ENCODE measurements at places on chromosomes 2 and 18.
A peak's percentile ranks its signal among the peaks of the same experiment; 100 is the strongest.

DNA sequence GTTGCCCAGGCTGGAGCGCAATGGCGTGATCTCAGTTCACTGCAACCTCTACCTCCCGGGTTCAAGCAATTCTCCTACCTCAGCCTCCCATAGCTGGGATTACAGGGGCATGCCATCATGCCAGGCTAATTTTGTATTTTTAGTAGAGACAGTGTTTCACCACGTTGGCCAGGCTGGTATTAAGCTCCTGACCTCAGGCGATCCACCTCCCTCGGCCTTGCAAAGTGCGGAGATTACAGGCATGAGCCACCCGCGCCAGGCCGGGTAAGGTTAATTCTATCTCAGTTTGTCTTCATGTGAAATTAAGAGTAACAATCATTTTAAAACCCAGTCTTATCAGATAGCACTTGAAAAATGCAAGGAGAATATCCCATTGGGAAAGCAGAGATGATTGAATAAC lies 1681.7 kb upstream of the DDX18 start:
- no peak for DNase-seq

DNA sequence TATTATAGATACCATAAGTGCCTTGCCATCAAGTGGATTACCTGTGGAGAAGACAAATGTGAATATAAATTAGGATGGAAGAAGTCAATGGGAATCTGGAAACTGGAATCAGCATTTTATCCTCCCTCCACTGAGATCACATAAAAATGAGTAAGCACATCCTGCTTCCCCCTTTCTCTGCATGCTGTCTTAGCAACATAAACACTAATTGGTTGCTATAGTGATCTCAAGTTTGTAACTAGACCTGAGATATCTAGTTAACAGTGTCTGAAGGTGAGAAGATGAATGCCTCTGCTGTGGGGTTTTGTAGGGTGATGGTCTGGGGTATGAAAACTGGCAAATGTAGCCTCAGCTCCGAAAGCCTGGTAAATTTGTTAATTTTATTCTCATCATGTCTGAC lies 1357.5 kb upstream of the CELF4 start:
- DNase-seq: no peak

DNA sequence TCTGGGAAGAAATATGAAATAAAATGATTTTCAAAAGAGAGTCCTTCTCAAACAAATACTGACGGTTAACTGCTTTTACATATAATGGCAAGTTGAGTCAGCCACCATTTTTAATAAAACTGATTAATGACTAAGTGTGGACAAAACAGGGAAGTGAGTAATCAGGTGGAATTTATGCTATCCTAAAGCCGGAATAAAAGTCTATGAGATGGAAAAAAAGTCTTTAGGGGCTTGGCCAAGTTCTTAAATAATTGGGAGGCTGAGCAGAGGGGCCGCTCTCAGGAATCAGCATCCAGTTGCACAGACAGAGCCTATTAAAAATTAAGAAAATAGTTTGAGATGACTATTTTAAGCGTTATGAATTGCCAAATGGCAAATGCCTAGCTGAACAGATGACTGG lies 58.6 kb upstream of the AFF3 start:
- DNase-seq: no peak

DNA sequence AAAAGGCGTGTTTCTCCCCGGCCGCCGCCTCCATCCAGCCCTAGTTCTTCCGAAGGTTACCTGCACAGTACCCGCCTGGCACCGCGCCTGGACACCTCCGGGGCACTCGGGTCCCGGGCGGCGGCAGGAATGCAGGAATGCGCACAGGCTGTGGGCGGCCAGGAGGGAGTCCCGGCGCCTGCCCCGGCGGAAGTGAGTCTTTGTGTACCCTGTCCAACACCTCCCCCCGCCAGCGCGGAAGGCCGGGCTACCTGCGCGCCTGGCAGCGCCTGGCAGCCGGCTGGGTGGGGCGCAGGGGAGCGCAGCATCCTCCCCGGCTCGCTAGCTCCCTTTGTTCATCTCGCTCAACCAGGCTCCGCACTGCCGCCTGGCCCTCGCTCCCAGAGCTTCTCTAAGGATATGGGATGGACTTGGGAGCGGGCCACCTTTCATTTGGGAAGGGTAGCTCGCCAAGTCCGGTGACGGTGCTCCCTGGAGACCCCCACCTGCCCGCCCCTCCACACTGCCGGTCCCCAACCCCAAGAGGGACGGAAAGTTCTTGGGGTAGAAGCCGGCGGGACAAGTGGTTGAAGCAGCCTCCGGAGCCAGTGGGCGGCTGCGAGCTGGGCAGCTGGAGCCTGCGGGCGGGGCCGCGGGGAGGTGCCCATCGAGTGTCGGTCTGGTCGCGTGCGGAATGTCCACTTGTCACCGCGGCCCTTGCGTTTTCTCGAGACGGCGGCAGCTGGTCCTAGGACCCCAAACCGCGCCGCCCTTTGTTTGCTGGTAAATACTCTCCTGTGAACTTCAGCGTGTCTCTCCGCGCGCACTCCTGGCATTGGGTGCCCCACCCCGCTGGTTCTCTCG lies 1.2 kb upstream of the ST6GAL2 start:
- DNase-seq: no peak

DNA sequence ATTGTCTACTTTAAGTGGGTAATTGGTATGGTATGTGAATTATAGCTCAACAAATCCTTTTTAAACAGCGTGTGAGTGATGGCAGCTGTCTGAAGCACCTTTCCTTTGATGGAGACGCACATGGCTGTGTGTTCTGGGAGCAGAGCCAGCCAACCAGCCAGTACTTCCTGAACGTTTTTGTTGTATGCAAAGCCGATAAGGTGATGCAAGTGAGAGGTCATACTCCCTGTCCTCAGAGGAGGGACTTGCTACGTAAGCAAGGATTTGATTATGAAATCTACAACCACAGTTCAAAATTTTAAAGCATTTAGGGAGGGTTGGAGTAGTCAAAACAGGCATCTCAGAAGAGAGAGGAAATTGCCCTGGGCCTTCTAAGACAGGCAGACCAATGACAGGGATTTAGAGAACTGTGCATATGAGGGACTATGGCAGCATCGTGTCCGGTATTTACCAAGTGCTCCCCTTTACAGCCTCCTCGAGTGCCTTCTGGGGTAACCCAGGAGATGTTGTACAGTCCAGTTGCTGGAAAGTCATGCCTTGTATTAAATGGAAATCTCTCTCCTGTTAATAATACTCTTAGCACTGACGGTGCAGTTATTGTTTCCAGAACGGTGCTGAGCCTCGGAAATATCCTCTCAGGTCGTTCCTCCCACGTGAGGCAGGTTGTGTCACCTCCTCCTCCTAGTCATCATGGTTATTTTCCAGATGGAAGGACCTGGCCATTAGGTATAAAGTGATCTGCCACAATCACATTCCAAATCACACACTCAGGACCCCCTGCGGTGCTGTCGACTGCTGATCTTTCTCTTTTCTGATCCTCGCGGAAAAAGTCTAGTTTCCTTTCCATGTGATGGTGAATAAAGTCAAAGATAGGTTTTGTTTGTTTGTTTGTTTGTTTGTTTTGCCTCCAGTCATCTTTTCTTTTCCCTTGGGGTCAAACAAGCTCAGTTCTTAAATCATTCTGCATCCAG lies 28.4 kb downstream of the ARHGEF4 start:
- no peak for DNase-seq

DNA sequence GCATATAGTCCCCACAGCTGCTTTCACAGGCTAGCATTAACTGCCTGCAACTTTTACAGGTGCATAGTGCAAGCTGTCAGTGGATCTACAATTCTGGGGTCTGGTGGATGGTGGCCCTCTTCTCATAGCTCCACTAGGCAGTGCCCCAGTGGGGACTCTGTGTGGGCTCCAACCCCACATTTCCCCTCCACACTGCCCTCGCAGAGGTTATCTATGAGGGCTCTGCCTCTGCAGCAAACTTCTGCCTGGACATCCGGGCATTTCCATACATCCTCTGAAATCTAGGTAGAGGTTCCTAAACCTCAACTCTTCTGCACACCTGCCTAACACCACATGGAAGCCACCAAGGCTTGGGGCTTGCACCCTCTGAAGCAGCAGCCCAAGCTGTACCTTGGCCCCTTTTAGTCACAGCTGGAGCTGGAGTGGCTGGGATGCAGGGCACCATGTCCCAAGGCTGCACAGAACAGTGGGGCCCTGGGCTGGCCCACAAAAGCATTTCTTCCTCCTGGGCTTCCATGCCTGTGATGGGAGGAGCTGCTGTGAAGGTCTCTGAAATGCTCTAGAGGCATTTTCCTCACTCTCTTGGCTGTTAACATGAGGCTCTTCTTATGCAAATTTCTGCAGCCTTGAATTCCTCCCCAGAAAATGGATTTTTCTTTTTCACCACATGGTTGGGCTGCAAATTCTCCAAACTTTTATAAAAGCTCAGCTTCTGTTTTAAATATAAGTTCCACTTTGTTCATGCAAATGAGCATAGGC lies 59.3 kb downstream of the KDM3A start:
- DNase-seq: no peak

DNA sequence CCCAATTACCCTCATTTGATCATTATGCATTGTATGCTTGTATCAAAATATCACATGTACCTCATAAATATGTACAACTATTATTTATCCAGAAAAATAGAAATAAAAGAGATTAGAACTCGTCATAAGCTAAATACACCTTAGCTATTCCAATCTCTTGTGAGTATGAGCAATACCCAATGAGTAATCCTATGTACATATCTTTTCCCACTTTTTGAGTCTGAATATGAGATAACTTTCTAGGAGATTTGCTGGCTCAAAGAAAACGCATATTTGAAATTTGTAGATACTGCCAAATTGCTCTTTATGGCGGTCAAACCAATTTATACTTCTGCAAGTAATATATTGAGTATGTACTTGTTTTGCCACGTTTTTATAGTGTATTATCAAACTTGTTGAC lies 24.1 kb downstream of the PRKD3 start:
- no peak for DNase-seq

GRCh38 chr2:66771359-66771976 lies 336.5 kb downstream of the MEIS1 start:
- no peak for DNase-seq

DNA sequence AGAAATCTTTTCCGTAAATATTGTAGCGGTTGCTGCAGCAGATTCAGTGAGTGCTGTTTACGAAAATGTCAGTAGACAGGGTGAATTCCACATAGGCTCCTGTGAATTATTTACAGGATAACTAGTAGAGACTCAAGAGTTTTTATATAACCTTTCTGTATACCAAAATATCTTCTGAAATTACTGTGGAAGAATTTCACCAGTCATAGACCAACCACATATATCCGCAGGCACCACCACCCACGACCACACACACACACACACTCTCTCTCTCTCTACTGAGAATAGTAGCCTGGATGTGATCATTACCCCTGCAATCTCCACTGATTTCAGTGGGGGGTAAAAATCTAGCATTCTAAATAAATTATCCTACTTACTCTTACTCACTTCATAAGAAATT lies 341.8 kb downstream of the RBM43 start:
- DNase-seq: no peak

DNA sequence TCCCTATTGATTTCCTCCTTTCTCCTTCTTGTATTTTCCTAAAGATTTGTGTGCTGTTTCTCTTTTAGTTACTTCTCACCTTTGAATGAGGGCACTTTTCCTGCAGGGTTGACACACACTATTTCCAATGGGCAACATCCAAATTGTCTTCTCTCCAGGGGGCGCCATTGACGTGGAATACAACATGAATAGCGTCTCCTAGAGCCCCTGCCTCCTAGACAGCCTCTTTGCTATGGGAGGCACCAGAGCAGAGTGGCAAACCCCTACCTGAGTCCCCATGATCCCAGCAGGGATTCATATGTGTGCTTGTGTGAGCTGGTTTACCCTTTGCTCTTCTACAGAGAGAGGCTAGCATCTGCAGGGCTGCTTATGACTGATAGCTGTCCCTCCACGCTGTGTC lies 61.3 kb upstream of the ITSN2 start:
- DNase-seq: peak; percentile 16

DNA sequence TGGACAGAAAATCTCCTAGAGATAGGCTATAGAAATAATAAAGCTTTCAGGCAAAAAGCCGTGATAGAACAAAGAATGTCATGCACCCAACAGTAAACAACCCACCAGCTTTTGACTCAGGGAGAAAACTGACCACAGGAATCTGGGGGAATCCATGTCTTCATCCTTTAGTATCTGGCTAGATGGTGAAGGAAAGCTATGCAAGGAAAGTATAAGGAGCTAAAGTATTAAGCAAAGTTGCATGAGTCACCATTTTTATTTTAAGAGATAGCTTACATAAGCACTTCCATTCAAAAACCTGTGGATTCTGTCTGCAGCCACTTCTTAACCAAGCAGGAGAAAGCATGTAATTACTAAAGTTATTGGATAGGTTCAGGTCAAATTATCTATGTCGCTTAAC lies 363.8 kb downstream of the LRP1B start:
- DNase-seq: no peak

DNA sequence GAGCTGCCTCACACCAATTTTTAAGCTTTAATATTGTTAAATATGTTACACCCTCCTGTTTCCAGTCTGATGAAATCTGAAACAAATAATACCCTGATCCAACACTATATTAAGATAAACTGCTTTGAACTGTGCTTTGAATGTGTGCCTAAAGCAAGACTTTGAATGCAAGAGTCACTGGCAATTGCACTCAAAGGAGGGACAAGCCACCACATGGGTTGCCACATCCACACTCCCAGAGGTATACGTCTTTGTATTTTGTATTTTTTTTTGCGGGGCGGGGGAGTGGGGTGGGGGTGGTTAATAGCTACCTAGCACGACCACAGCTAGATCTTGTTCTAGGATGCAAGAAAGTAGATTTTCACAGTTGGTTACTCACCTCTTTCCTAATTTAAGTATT lies 1.8 kb upstream of the ZEB2 start:
- DNase-seq: no peak

DNA sequence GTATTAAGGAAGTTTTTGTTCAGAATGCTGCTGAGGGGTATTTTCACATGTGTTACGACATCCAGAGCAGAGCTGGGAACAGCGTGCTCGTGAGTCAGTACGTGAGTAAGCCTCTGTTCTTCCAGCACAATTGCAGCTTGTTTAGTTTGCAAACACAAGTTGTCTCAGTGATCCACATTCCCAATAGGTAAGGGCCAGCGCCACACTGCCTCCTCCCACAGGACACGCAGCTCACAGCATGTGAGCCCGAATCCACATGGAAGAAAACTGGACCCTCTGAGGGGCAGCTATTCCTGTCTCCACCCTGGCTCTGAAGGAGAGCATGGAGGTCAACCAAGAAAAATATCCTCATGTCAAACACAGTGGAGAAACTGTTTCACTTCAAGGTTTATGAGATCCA lies 173.9 kb upstream of the PID1 start:
- DNase-seq: peak; percentile 76

DNA sequence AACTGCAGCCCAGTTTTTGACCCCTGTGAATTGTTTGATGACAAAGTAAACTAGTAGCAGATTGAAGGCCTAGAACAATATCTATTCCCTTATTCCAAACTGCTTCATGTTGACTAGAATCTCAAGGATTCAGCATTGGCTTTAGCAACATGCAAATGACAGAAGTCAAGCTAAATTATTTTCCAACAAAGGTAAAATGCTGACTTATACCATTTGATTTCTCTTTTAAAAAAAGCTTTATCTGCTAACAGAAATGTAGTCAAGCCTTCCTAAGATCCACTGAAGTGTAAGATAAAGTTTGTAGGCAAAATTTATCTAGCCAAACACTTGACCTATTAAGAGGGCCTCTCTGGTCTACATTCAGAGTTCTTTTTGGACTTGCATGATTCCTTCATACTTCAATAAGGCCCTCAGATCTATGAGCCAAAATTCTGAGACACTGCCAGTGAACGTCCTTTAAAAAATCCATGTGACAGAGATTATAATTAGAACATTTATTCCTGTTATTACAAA lies 9.5 kb upstream of the CYBRD1 start:
- no peak for DNase-seq
